Cardiac muscle cell (in vitro differentiated cells and primary cell): ENCODE measurements at places on chromosomes 11 and 22. TPM values are rescaled to one million over a fixed set of nuclear protein-coding genes. Genes with fewer than 3 reads are reported as not detected.
A peak's percentile ranks its signal among the peaks of the same experiment; 100 is the strongest.

DNA sequence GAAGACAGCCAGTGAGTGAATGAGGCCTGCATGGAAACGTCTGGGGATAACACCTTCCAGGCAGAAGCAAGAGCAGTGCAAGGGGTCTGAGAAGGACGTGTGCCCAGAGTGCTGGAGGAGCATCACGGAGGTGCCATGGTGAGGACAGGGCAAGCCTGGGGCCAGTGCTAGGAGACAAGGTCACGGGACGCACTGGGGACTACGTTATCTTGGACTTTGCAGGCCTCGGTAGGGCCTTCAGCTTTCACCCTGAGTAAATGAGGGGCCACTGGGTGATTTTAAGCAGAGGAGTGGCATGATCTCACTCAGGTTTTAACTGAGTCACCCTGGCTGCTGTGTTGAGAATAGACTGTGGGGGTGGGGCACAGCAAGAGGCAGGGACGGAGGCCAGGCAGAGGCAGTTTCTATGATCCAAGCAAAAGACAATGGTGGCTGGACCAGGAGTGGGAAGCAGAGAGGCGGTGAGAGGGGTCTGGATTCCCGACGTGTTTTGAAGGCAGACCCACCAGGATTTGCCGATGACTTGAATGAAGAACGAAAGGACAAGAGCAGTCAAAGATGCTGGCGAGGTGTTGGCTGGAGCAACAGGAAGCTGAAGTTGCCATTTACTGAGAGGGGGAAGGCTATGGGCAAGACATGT lies 102.7 kb upstream of the PARVA start:
- H3K4me3 ChIP-seq: no peak overlapping the region
- no peaks in the 10 kb centered on the region for H3K27me3 ChIP-seq
- H3K4me1 ChIP-seq: peaks cover 15% of the 10 kb centered on the region
- DNase-seq: no peak
- H3K27ac ChIP-seq: no peak overlapping the region

- peaks cover 10% of the 10 kb centered on the region for H3K27me3 ChIP-seq
- DNase-seq: peak; percentile 15
- H3K27ac ChIP-seq: no peak overlapping the region
- H3K4me1 ChIP-seq: no peaks in the 10 kb centered on the region
- H3K36me3 ChIP-seq: no peaks in the 10 kb centered on the region
- no peak overlapping the region for H3K4me3 ChIP-seq
These were observed 9.4 kb upstream of the RNF185 start for GRCh38 chr22:31150615-31151014.

DNA sequence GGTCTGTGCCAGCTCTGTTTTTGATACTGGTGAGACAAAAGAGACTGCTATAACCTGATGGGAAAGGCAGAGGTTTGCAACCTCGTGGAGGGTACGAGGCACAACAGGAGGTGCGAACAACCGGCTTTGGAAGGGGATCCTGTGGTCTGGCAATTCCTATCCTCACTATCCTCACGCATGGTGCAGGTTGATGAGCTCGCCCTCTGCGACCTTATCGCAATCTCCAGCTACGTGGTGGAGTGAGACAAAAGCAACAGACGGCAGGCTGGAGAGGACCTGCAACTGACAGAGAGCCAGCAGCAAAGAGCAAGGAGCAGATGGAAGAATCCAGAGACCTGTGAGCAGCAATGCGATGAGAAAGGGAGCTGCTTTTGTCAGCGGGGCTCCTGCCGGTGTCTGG lies 47.3 kb upstream of the TSKU start:
- H3K36me3 ChIP-seq: no peaks in the 10 kb centered on the region
- no peak overlapping the region for H3K4me3 ChIP-seq
- H3K27me3 ChIP-seq: no peaks in the 10 kb centered on the region
- H3K4me1 ChIP-seq: peaks cover 28% of the 10 kb centered on the region
- H3K27ac ChIP-seq: no peak overlapping the region
- no peak for DNase-seq

- H3K4me1 ChIP-seq: peaks cover 22% of the 10 kb centered on the region
- DNase-seq: peak; percentile 83
- H3K27me3 ChIP-seq: no peaks in the 10 kb centered on the region
- H3K4me3 ChIP-seq: peak overlapping the region; percentile 4
- H3K36me3 ChIP-seq: no peaks in the 10 kb centered on the region
- H3K27ac ChIP-seq: no peak overlapping the region
These were observed 23.9 kb upstream of the SCGB1A1 start for GRCh38 chr11:62394825-62395538.

DNA sequence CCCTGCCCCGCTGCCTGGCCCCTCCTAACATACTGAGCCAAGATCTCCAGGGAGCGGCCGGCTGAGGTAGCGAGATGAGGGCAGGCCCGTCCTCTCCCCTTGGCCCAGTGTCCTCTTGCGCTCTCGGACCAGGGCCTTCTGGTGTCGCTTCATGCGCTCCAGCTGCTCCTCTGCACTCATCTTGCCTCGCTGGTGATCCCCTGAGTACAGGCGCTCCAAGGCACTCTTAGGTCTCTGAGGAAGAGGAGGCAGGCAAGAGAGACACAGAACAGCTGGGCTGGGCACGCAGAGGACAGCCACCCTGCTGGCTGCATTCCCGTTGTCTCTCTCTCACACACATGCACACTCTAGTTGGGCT lies 50.6 kb downstream of the C11orf58 start:
- H3K36me3 ChIP-seq: peaks cover 31% of the 10 kb centered on the region
- no peak overlapping the region for H3K4me3 ChIP-seq
- H3K27ac ChIP-seq: peak overlapping the region; percentile 45
- no peaks in the 10 kb centered on the region for H3K27me3 ChIP-seq

- H3K27me3 ChIP-seq: no peaks in the 10 kb centered on the region
- H3K4me1 ChIP-seq: peaks cover 3% of the 10 kb centered on the region
- no peak overlapping the region for H3K4me3 ChIP-seq
These were observed 15.6 kb upstream of the RDX start for GRCh38 chr11:110311783-110312579.

Gene UBQLN3
- 0.81 and 1.9 TPM in 2 replicates for total RNA-seq

Gene MS4A2
- not detected in 2 replicates for total RNA-seq

Gene DNAJB7
- total RNA-seq: not detected in 2 replicates

Gene HMGXB4
- total RNA-seq: 8.1 and 17.7 TPM in 2 replicates

Gene RFPL2
- total RNA-seq: 0.25 and 0.51 TPM in 2 replicates
